LHCN-M2 (cell line): ENCODE measurements at places on chromosomes 1 and 21. TPM values are rescaled to one million over a fixed set of nuclear protein-coding genes. Genes with fewer than 3 reads are reported as not detected.

GRCh38 chr1:6418668-6419396 is 887 bp downstream of the HES2 start:
- no peak for DNase-seq

- DNase-seq, result no peak
Observed at GRCh38 chr1:237748171-237748960, 142.4 kb downstream of the ZP4 start.

Gene POU2F1
- total RNA-seq, result 4.8 and 5.6 TPM in 2 replicates

DNA sequence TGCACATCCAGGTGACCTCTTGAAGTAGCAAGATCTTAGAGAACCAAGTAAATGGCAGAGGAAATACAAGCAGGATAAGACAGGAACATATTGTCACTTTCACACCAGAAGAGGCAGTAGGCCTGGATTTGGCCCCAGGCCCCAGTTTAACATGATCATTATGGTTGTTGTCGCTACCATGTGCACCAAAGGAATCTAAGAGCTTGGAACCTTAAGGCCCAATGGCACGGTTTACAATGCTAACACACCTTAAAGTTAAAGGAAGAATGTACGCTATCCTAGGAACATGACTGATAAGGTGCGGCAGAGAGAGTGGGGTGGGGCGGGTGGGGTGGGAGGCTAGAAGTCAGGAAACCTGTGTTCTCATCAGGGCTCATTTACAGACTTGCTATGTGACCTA is 147.5 kb downstream of the ROR1 start:
- no peak for DNase-seq

- DNase-seq, result peak; percentile 73
Observed at GRCh38 chr1:36166938-36167905, 11.3 kb downstream of the MAP7D1 start.
